ENCODE measurements at places on chromosomes 5 and 9. TPM values are rescaled to one million over a fixed set of nuclear protein-coding genes. Genes with fewer than 3 reads are reported as not detected.
A peak's percentile ranks its signal among the peaks of the same experiment; 100 is the strongest.

- DNase-seq = peak; percentile 33
Measured at GRCh38 chr9:129344641-129345495, 166.8 kb upstream of the IER5L start.

GRCh38 chr9:113602126-113603047 lies 138.9 kb downstream of the RGS3 start:
- DNase-seq = peak; percentile 86

CDH12 gene
- not detected for total RNA-seq

DNA sequence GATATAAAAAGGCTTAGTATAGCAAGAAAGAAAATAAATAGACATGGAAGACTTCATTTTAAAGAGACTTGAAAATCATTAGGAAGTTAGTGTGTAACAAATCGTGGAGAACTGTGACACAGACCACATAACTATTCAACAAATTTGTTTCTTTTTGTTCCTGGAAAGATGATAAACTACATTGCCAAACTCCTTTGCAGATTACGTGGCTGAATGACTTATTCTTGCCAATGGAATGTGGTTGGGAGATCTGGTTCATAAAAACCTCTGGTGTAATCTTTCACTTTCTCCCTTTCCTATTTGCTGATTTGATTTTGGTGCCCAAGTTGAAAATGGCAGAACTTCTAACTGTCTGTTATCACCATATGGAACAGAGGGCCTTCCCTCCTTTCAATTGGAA lies 328.9 kb upstream of the MEF2C start:
- DNase-seq = no peak

Measured in heart left ventricle (tissue), 16 donors.